Naive thymus-derived CD8-positive, alpha-beta T cell (primary cell): ENCODE measurements at places on chromosomes 7 and 10.

DNA sequence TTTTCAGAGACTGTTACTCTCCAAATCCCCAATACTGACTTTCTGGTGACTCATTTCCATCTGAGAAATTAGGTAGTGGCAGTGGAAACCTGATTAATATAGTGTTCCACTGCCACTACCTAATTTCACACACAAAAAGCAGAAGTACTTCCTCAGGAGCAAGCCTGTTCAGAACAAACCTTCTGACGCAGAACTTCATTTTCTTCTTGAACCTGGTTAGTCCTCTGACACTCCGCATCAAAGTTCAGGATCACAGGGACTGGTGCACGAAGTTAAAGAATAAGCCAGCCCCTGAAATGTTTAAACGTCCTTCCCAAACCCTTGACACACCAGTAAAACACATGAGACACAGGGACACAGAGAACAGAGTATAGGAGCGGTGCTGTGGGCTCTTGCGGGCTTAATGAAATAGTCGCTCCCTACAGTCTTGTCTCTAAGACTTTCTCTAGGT is 4.4 kb downstream of the WDR91 start:
- no peak for DNase-seq

GRCh38 chr7:13411636-13412035 is 577.8 kb downstream of the ETV1 start:
- DNase-seq = no peak

DNA sequence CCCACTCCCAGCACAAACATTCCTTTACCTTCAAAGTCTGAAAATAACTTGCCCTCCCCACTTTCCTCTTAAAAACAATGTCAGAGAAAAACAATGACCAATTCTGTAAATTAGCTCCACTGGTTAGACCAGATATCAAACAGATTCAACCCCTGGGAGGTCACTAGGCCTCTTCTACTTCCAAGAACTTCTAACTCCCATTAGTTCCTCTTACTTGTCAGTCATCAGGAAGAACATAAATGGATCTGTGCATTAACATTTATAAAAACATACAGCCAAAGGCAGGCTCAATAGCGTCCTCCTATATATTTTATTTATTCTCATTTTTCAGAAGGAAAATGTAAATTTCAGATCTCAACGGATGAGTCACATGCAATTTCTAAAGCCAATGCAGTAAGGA is 2.2 kb downstream of the ELAPOR2 start:
- DNase-seq = no peak

- no peak for DNase-seq
Observed at GRCh38 chr10:42969147-42969546, 107.7 kb upstream of the RET start.

DNA sequence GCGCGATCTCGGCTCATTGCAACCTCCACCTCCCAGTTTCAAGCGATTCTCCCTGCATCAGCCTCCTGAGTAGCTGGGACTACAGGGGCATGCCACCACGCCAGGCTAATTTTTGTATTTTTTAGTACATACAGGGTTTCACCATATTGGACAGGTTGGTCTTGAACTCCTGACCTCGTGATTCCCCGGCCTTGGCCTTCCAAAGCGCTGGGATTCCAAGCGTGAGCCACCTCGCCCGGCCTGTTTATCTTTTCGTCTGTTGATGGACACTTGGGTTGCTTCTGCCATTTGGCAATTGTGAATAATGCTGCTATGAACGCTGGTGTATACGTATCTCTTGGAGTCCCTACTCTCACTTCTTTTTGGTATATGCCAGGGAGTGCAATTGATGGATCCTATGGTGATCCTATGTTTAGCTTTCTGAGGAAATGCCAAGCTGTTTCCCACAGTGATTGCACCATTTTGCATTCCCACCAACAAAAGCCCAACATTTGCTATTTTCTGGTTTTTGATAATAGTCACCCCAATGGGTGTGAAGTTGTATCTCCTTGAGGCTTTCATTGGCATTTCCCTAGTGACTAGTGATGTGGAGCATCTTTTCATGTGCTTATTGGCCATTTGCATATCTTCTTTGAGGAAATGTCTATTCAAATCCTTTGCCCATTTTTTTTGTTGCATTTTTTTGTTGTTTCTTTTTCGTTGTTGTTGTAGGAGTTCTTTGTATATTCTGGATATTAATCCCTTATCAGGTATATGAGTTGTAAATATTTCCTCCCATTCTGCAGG is 3.5 kb downstream of the ANTXRL start:
- no peak for DNase-seq
